CD8-positive, alpha-beta T cell (primary cell): ENCODE measurements at places on chromosomes 6 and 20. TPM values are rescaled to one million over a fixed set of nuclear protein-coding genes. Genes with fewer than 3 reads are reported as not detected.

Gene DUSP15
- total RNA-seq: not detected

Gene FILIP1
- 0.06 TPM for total RNA-seq

Gene CALHM4
- total RNA-seq: not detected

Gene BEND3
- 1.8 TPM for total RNA-seq

Gene AGER
- 12.5 TPM for total RNA-seq
